MV-4-11 (cell line): ENCODE measurements at places on chromosomes 6 and 20.

DNA sequence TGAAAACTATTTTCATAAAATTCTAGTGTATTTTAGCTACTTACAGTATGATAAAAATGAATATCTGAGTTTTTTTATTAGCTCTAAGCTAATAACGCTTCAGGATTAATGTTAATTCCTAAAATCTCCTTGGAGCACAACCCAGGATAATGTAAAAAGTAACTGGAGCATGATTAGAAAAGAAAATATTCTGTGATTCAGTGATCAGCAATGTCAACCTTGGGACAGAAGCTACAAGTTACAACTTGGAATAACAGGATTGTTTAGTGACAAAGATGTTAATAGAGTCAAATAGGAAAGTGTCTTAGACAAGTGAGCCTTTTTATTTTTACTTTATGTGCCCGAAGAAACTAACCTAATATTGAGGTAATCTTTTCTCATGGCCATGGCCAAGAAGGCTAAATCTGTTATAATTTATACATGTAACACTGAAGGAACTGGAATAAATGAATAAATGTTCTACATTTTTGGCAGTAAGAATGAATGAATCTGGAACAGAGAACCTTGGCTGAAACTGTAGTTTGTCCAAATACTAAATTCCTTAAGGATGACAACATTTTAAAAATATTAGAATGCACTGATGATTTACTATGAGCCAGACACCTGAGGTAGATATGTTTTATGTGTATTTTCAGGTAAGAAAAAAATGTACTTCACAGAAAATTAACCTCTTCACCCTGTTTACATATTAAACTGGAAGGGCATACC, 994.0 kb downstream of the GRIK2 start:
- DNase-seq: no peak

- no peak for DNase-seq
These were observed 40.9 kb downstream of the VSTM2L start for GRCh38 chr20:37943501-37944455.

DNA sequence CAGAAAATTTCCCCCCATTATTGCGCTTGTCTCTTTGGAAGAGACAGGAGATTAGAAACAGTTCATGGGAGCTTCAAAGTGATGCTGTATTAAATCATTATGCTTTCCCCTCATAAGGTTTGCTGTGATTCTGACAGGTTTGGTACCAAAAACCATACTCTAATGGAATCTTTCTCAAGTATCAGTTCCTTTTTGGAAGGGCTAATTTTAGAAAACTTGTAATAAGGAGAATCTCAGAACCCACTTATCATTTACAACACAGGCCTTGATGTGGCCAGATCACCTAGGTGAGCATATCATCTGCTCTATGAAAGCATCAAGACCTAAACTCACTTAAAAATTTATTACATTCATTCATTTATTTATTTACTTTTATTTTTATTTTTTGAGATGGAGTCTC, 51.2 kb downstream of the TP53INP2 start:
- peak; percentile 4 for DNase-seq

GRCh38 chr6:134145786-134146185, 93.4 kb upstream of the SLC2A12 start:
- DNase-seq: peak; percentile 64

DNA sequence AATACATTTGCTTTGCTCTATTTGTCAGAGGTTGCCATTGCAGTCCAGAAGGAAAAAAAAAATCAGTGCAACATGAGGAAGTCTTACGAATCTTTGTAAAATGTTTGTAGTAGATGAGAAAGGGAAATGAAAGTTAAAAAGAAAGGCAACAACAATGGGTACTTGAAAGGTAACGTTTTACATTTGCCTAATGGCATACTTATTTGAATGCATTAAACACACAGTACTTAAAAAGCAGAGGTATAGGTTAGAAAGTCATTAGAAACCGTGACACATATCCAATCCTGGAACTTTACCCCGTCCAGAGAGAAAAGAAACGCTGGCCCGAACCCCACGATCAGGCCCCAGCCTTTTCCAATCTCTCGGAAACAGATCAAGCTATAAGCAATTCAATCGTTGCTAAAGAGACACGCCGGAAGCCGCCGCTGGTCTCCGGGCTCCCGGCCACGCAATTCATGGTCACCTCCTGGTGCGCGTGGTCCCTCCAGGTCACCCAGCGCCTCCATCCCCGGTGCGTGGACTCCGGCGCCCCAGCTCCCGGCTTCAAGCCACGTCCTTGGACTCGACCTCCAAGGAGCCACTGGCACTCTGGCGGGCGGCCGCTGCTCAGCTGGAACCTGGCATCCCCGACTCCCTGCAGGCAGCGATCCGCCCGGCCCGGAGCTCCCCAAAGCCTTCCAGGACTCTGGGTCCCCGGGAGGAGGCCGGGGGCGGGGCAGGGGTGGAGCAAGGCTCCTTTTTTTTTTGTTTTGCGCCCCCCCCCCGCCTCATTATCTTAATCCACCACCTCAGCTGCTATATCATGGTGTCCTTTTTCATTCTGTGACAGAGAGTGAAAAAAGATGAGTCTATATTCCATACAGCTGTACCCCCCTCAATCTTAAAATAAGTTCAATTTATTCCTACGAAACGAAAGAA, at the start of gene SLC18B1:
TSS of gene SLC18B1 (minus strand) at position 687 of the 918 bp plus-strand sequence. CDS start at position 506, 181 bp downstream.
- no peak for DNase-seq

DNA sequence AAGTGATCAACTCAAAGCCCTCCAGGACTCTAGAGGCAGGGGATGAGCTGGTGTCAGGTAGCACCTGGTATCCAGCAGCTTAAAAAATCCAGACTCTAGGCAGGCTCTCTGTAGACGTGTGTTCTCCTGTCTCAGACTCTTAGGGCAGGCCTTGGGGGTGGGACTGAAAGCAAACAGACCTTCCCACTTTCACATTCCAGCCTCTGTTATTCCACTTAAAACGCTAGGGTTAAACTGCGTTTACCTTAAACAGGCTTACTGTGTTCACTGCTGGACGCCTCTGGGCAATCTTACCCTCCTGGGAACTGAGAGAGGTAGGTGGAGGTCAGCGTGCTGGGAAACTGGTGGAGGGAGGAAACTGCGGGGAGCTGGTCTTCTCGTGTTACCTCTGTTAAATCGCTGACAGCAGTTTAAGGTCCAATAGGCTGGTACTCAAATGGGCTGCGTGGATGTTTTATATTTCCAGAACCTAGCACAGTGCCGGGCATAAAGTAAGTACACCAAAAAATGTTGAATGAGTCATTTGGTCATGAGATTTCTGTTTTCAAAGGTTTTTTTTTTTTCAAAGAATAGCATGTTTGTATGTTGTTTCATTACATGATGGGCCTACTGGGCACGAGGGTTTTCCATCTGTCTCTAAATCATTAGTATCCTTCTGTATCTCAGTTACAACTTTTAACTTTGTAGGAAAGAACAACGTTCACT, at the start of gene GCNT2:
TSS of gene GCNT2 (plus strand) at position 248 of the 705 bp plus-strand sequence. CDS start 7,561 bp downstream, outside the sequence.
- no peak for DNase-seq

- DNase-seq: no peak
These were observed 137.2 kb downstream of the CDH26 start for GRCh38 chr20:60095456-60095855.

- DNase-seq: no peak
These were observed 483.1 kb upstream of the JAG1 start for GRCh38 chr20:11156922-11157321.

- DNase-seq: no peak
These were observed 143.6 kb downstream of the BMP7 start for GRCh38 chr20:57122536-57123489.

- DNase-seq: peak; percentile 20
These were observed 39.0 kb downstream of the HLA-A start for GRCh38 chr6:29981211-29981812.

GRCh38 chr6:107533415-107534059, 43.6 kb downstream of the SOBP start:
- no peak for DNase-seq

GRCh38 chr20:57892471-57892870, 182.7 kb upstream of the PMEPA1 start:
- DNase-seq: no peak

DNA sequence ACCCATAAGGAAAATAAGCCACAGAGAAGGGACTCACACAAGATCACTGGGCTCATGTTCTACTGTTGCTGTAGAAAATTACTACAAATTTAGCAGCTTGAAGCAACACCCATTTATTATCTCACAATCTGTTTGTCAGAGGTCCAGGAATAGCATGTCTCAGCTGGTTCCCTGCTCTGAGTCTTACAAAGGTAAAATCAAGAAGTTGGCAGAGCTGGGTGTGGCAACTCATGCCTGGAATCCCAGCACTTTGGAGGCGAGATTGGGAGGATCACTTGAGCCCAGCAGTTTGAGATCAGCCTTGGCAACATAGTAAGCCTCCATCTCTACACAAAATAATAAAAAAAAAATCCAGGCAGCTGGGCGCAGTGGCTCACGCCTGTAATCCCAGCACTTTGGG, 28.5 kb upstream of the ZNF831 start:
- no peak for DNase-seq

GRCh38 chr20:7291323-7291943, 523.9 kb downstream of the BMP2 start:
- no peak for DNase-seq

GRCh38 chr20:47382746-47383415, 26.4 kb upstream of the ZMYND8 start:
- DNase-seq: no peak

GRCh38 chr6:30013291-30013922, 47.7 kb upstream of the POLR1H start:
- DNase-seq: peak; percentile 7

DNA sequence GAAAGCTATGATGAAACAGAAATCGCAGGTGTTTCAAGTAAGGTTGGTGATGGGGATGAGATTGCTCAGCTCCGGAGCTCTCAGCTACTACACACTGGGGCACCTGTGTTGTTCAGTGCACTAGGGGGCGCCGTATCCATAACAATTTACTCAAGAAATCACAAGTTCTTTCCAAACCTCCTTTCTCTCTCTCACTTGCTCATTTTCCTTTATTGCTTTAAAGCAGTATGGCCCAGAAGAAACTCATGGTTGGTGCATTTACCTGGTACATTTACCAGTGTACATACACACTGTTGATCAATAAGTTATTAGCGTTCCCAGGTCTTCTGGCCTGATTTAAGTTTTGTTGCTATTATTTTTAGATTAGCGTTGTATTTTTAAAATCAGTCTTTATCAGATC, 235.2 kb upstream of the TAB2 start:
- peak; percentile 60 for DNase-seq

GRCh38 chr6:54377776-54378175, 69.5 kb downstream of the TINAG start:
- DNase-seq: no peak

DNA sequence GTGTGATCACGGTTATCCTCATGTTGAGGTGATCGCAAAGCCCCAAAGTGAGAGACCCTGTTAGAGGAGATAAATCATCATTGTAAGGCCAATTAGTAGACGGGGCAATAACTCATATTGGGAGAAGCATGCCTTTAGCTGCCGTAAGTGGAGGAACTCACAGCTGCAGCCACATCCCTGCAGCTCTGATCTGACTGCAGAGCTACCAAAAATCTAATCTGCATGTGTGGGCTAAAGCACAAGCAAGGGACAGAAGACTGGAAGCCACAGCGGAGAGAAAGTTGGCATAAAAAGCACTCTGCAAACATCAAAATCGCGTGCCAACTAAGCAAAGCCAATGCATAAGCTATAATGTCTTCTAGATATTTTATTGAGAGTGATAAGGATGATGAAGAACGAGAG, 79.8 kb downstream of the TBC1D7 start:
- no peak for DNase-seq

DNA sequence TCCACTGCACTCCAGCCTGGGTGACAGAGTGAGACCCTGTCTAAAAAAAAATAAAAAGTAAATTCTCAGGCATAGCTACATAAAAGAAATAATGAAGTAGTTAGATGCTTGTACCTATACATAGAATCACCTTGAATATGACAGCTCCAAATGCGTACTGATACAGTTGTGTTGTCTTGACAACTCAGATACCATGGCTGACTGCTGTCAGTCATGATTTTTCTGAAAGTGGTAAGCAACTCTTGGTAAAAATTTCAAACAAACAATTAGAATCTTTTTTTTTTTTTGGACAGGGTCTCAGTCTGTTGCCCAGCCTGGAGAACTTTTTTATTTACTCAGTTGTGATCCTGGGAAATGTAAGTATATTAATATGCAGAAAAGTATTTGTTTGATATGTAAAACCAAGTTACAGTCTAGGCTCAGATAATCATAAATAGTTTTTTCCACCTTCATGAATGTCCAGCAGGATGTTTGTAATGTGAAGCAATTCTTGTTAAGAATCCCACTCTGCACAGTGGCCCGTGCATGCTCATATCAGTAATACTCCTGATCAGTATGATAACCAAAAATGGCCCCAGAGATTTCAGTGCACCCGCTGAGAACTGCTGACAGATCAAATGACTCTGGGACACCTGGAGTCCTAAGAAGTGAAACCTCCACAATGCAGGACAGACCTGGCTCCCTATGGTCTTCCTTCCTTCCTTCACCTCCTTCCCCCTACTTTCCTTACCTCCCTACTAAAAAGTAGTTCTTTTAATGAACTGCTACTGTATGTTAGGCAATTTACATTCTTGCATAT, 14.0 kb upstream of the MAPK13 start:
- no peak for DNase-seq

DNA sequence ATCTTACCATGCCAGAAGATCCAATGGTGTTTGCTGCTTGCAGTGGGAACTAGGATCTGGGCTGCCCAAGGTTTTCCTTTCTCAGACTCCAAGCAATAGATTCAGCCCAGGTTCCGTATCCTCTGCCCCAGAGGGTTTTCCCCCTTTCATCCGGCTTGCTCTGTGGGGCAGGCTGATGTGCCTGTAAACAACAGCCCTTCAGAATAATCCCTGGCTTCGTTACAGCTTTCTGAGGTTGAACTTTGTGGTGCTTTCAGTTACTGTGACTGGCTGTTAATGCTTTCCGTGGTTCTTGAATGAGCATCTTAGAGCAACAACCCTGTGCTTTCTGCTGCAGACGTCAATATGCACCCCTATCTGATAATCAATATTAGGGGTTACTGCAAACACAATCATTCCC, 400.4 kb downstream of the BTBD3 start:
- DNase-seq: no peak

GRCh38 chr20:43946206-43946491, 31.5 kb downstream of the TOX2 start:
- DNase-seq: no peak

- peak; percentile 37 for DNase-seq
These were observed 16.6 kb downstream of the SLC22A1 start for GRCh38 chr6:160137989-160138835.

DNA sequence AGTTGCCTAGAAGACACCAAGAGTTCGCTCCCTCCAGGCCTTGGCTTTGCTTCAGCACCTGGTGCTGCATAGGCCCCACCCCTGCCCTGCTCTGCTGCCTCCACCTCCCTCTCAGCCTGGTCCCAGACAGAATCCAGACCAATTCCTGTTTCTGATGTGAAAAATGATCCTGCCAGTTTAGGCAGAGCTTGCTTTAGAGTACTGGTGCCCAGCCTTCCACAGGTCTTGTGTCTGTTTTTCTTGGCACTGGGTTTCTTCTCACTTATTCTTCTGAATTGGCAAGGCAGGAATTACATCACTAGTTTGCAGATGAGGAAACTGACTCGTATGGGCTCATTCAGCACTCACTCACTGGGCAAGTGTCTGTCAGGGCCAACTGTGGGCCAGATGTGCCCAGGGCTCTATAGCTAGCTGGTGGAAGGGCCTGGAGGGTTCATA, 53.0 kb downstream of the HLA-A start:
- no peak for DNase-seq
